ENCODE measurements at places on chromosomes 16 and 17. TPM values are rescaled to one million over a fixed set of nuclear protein-coding genes. Genes with fewer than 3 reads are reported as not detected.

- DNase-seq = no peak
Observed at GRCh38 chr16:78675951-78676792, 576.7 kb downstream of the WWOX start.

GRCh38 chr17:75039238-75039637, 7.5 kb downstream of the ATP5PD start:
- DNase-seq = no peak

C17orf113 gene
- total RNA-seq = 0.32 TPM

DNA sequence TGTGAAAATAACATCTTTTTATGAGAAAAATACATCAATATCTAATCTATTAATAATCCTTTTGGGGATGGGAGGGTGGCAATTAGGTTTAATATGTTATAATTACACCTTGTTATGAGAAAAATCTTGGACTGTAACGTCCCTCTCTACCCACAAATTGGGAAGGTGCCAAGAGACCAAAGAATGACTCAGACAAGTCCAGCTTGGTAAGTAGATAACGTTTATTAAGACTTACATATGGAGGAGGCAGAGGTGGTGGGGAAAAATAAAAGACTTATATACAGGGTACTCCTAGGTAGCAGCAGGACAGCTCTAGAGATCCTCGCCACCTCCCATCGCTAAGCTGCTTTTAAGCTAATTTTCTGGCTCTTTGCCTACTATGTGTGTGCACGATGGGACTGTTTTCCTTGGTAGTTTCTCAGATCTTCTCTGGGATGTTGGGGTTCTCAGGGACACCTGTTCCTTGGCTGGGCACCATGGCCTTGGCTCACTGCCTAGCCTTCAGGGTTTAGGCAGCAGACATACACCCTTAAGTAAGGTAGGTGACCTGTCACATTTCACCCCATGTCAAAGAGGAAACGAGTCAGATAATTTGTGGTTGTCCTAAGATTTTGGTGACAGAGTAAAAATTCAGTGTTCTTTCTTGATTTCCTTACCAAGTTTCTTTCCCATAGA, 31.5 kb downstream of the RBL2 start:
- no peak for DNase-seq

GRCh38 chr16:11627822-11628457, 40.3 kb upstream of the SNN start:
- DNase-seq = no peak
